ENCODE measurements at places on chromosomes 1 and 21.

DNA sequence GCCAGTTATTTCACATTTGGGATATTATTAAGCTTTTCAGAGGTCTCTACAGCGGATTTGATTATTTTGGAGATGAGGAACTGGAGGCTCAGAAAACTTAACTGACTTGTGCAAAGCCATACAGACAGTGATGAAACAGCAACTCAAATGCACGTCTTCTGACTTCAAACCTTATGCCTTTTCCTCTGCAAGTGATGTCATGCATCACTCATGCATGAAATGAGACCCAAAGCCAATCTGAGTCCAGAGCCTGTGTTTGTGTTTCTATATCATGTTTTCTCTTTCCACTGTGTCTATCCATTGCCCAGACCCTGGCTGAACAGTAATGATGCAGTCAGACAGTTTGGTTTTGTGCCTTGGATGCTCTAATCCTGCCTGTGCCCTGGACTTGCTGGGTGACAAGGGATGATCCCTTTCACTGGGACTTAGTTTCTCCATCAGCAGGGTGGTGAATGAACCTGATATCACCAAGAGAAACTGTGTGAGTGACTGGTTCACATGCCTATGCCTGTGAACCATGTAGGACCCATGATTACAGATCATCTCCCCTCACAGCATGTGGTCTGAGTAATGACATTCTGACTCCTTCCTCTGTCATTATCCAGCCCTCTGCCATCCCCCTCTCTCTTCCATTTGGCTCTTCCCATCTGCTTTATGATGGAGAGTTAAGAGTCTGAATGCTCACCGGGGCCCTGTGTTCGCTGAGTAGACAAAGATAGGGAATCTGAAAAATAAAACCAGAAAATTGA lies 33.4 kb downstream of the SLAMF6 start:
- no peak for DNase-seq

DNA sequence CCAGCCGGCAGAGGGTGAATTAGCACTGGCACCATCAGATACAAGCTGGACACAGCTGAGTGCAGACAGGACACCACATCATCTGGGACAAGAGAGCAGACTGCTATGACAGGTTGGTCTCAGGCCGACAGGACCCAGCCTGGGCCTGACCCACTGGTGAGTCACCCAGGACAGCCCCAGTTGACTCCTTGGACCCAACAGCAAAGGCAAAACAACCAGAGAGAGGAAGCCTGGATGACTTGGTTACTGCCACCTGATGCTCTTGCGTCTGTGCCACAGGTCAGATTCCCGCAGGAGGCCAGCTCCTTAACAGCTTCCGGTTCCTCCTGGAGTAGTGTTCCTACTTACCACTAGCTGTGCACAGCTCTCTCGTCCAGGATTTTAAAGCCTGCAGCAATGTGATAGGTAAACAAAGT lies 18.5 kb downstream of the CCN1 start:
- DNase-seq = no peak

GRCh38 chr1:58312971-58313563 lies 233.5 kb downstream of the OMA1 start:
- DNase-seq = no peak

GRCh38 chr1:238360474-238360873 lies 469.8 kb upstream of the ZP4 start:
- DNase-seq = no peak
